ENCODE measurements at places on chromosomes 16 and 17.

- DNase-seq = no peak
These were observed 1629.5 kb upstream of the GOT2 start for GRCh38 chr16:60363566-60363965.

DNA sequence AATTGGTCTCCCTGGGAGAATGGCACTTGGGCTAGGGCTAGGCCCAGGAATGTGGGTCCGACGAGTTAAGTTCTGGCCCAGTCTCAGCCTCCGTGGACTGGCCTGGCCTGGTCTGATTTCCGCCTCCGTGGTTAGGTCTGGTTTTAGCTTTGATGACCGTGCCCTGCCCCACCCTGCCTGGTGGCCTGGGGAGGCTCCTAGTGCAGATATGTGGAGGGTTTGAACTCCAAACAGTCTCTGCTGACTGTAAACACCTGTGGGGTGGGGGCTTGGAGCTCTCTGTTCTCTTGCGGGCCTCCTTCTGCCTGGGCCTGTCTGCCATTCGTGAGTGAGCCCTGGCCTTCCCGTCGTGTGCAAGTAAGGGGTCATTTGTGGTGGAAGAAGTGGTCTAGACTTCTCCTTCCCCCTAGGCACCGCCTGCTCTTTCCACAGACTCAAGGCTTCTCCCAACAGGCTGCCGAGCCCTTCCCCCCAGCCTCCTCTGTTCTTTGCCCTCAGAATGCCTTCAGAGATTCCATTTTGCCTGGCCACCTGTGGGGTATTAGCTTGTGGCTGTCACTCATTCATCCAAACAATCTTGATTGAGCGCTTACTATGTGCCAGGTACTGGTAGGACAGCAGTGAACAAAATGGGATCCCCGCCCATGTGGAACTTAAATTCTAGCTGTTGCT lies 1.6 kb downstream of the ATP6V0C start:
- DNase-seq = no peak

DNA sequence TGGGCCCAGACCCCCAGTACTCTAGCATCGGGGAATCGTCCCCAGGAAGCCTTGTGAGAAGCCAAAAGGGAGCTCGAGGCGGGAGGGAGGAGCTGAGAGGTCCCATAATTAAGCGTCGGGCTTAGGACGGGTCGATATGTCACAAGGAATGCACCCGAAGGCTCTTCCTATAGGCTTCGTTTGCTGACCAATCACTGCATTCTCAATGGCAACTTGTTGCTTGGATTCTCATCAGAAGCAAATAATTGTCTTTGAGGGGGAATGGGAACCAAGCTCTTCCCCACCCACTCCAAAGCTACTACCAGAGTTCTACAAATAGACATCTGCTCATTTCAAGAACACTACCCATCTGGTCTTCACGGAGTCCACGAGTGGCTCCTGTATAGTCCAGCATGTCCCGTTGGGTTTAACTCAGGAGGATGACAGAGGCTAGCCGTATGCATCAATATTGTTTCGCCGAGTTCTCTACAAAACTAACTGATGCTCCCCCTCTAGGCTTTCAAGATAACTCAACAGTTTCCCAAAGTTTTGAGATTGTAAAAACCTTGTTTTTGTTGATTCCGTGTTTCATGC lies 628 bp upstream of the BLMH start:
- DNase-seq = no peak

DNA sequence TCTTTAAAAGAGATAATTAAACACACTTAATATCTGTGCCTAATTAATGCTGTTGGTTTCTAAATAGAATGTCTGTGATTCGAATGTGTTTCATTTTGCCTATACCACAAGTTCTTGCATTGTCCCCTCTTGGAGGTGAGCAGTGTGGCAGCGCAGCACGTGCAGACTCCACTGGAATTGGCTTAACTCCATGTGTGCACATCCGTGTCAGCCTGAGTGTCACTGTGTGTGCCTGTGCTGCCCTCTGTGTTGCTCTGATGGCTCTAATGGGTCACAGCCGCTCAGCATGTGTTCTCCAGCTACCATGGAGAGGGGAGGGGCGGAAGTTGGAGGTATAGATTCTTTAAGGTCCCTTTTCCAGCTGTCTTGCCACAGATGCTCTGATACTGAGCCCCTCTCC lies 226.6 kb downstream of the SPECC1 start:
- DNase-seq = no peak

- DNase-seq = no peak
These were observed 1.0 kb downstream of the IRX3 start for GRCh38 chr16:54285414-54286089.

DNA sequence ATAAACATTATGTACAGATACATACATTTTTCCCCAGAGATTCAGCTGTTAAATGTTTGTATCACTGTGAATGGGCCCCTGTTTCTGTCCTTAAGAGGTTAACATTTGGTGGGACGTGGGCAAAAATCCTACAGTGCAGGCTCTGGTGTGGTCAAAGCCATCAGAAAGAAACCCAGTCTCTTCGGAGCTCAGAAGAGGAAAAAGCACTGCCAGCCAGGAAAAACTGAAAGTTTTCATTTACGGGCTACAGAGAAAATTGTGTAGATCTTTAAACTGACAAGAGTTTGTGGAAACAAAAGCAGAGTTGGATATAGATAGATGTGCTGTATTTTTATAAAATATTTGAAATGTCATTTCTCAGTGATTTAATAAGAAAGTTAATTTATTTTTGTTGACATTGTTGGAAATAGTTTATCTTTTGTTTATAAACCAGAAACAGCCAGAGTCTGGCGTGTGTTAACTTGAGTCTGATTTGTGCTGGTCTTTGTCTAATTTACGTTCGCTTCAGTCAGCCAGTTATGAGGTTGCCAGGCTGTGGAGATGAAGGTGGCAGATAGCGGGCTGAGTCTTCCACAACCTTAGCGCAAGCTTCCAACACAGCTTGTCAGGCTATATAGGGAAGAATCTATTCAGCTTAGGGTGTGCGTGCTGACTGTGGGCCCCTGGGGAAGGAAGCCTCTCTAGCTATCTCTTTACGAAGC lies 9.5 kb upstream of the TEKT3 start:
- no peak for DNase-seq

- DNase-seq = no peak
These were observed 26.7 kb downstream of the CDK5RAP3 start for GRCh38 chr17:47997586-47997985.

DNA sequence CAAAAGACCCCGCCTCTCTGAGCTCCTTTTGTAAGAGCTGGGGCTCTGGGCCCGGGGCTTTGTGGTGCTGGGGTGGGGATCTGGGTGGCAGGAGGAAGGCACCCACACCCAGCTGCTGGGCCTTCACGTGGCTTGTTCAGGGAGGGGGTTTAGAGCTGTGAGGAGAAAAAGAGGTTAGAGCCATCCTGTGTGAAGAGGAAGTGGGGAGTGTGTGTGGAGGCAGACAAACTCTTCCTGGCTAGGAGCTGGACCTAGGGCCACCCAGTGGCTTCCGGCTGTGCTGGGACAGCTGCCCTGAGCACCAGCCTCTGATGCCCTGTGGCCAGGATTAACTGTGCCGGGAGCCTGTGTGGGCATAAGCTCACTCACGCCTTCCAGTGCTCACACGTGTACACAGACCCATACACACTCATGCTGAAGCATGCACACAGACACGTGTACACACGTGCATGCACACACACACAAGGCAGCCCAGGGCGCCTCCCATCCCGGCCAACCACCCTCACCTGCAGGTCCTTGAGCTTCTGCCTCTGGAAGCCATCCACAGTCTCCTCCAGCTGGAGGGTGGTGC lies 7.4 kb downstream of the CIBAR2 start:
- DNase-seq = no peak

DNA sequence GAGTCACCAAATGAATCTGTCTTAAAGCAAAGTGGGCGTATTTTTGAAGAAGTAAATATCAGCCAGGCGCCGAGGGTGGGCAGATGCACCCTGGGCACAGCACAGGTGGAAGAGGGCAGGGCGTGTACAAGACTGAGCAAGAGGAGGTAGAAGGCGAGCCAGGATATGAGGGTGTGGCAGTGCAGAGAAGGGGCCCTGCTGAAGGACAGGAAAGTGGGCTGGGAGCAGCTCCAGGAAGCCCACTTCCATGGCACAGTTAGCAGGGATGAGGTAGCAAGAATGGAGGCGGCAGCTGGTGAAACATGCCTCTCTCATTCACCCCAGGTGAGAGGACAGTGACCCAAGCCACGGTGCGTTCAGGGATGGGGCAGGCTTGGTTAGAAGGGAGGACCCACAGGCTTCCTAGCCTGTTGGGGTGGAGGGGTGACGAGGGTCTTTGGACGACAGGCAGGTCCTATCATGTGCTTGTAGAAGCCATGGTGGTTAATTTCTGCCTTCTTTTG lies 149.3 kb downstream of the CLEC16A start:
- no peak for DNase-seq

- DNase-seq = peak; percentile 48
These were observed 18.1 kb downstream of the C17orf100 start for GRCh38 chr17:6669479-6670212.

GRCh38 chr16:70724146-70725023 lies 38.5 kb upstream of the MTSS2 start:
- no peak for DNase-seq

- DNase-seq = no peak
These were observed 144.7 kb downstream of the CDK5R1 start for GRCh38 chr17:32631341-32632096.

- no peak for DNase-seq
These were observed 356.0 kb downstream of the C16orf95 start for GRCh38 chr16:86961171-86961601.

DNA sequence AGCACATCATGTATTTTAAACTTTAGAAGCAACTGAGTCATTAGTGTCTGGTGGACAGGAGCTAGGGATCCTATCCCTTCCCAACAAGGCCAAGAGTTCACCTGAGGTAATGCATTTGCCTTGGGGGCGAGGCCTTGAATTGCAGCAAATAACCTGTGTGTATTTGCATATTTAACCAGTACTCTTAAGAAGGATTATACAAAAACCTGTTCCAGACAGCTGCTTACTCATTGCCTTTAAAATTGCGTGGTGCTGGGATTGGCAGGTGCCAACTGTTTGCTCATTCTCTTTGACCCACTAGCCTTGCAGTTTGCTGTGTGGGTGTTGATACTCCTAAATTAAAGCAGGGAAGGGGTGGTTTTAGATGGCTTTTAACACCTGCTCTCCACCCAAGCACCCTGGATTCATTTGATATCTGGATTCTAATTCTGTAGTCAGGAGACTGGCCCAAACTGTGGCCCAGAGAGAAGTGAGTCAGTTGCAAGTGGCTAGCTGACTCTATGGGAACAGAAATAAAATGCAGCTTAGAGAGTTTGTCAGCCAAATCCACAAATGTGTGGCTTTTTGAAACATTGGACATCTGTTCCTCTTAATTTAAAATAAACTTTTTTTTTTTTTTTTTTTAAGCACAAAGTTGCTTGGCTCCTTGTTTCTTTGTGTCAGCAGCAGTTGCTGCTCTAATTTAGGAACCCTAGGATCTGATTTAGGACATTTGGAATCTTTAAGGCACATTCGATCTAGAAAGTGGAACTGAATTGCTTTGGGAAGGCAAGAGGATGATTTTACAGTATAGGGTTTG lies 46.9 kb downstream of the TUBD1 start:
- peak; percentile 99 for DNase-seq

DNA sequence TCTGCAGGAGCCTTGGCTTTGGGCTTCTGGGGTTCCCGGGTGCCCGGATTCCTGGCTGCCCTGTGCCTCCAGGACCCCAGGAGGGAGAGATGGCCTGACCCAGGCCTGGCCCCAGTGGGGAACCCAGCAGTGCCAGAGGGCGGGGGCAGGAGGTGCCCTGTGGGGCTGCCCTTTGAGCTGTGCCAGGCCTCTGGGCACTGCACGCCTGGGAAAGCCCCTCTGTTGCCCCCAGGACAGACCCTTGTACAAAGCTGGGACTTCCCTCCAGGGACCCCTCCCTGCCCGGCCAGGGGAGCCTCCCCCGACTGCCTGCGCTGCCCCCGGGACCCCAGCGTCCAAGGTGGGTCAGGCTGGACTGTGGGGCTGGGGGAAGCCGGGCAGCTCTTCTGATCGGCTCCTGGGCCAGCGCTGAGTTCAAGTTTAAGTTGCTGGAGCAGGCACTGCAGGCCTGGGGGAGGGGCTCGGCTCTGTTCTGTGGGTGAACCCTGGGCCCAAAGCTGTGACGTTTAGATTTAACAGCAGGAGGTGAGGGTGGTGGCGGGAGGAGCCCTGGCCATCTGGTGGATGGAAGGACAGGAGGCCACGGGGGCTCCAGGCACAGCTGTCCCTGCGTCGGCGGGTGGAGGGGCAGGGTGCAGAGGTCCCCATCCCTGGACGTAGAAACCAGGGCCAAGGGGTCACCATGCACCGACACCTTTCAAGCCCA lies 27.6 kb upstream of the C1QTNF8 start:
- no peak for DNase-seq

DNA sequence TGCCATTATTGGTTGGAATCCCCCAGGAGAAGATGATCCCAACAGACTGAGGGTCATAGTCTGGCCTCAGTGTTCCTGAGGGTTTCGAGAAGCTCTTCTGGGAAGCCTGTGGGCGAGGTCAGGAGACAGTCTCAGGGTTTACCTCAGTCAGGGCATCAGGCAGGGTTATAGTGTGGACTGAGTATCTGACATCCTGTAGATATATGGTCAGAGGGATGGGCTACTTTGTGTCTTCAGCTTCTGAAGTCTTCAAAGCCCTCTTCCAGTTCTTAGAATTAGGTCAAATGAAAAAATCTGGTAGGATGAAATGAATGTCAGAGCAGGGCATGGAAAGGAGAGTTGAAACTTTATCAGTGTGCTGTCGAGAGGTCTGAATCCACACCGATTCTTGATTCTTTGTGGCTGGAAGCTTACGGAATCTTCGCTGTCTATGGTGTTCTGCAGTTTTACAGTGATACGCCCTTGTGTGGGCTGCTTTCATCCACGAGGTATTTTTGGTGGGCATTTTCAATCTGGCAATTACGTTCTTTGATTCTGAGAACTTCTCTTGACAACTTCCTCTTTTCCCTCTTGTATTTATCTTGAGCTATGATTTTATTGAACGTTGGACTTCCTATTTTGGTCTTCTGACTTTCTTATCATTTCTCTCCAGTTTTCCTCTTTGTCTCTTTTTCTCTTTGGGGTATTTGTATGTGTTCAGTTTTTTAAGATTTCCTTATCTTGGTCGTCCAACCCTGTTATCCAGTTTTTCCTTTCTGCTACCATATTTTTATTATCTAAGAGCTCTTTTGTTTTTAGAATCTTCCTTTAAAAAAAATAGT lies 30.4 kb downstream of the BPTF start:
- no peak for DNase-seq

GRCh38 chr17:59914274-59914854 lies 21.4 kb downstream of the RPS6KB1 start:
- peak; percentile 78 for DNase-seq

DNA sequence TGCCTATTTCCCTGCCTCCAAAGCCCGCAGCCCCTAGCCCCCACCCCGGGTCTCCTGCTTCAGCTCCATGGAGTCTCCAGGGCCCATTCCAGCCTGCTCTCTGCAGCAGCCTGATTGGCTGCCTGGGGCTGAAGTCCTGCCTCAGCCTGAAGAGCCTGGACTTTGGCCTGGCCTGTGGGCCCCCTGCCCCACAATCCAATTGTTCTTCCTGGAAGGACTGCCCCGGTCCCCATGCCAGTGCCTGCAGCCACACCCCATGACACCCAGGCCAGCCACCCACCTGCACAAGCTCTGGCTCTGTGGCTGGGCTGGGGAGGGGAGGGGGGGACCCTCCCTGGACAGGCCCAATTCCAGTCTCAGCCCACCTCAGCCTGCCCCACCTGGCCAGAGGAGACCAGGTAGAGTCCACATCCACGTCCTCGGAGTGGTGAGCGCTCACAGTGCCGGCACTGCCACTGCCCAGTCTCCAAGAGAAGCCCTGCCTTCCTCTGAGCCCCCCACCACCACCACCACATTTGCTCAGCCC lies 12.3 kb downstream of the ENPP7 start:
- no peak for DNase-seq
